NCI-H1417 (cell line): ENCODE measurements at places on chromosomes 13 and 19.

DNA sequence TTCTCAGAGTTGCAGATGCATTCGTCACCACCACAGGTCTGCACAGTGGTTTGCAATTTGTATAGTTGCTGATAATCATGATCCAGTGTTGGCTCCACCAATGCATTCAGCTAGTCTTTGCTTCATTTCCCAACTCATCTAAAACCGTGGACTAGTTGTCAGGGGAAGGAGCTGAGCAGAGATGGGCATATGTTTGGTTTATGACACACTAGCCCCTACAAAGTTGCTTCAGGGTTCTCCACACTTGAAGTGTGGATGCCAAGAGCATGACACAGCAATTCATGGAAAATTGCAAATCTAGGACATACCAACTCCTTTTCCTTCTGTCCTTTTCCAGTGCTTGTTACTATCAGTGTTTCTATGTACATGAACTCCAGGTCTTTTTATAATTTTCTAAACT lies 168.0 kb downstream of the TNFSF13B start:
- DNase-seq: no peak

- peak; percentile 9 for DNase-seq
Measured at GRCh38 chr13:22839603-22840530, 340.9 kb upstream of the SGCG start.

GRCh38 chr13:23794267-23795161 lies 94.7 kb downstream of the MIPEP start:
- DNase-seq: no peak

DNA sequence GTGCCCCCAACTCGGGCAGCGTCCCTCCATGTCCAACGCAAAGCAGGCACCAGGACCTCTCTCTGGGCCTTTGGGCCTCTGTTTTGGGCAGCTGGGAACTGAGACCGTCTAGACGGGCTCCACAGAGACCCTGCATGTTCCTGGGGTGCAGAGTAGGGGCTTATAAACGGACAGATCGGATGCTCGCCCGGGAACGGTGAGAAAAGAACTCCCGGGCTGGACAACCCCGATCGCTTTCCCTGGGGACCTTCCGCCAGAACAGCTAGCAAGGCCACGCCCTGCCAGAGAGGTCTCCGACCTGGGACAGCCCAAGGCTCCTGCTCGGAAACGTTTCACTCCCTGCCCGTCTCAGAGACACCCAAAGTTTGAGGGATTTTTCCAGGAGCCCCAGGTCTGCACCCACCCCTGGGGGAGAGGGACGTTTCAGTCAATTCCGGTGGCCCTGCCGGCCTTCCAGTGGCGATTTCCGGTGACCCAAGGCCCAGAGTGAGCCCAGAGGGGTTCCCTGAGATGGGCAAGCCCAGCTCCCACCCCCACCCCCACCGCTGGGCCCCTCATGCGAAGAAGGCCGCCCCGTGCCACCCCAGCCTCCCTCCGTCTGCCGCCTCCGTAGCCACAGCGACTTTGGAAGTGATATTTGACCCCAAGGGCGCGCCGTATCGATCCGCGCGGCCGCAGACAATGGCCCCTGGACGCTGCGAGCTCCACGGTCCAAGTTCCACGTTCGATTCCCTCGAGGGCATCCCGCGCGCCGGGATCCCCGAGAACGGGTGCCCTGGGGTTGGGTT lies 1.7 kb downstream of the NR2F6 start:
- peak; percentile 46 for DNase-seq

DNA sequence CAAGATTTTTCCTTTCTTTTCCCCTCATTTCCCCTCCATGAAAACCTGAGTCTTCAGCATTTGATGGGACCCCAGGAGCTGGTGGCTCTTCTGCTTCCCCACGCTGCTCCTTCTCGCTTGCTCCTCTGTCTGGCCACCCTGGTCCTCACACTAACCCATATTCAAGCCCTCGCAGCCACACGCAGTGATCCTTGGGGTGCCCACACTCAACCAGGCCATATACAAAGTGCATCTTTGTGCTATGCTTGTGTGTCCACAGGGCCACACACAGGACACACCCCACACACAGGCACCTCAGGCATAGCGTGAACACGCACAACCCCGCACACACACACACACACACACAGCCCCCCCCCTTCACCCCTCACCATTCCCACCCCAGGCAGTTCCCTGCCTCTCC lies 132.1 kb downstream of the URI1 start:
- no peak for DNase-seq
